Peyer's patch (tissue), 4 donors: ENCODE measurements at places on chromosomes 12 and 14.
A peak's percentile ranks its signal among the peaks of the same experiment; 100 is the strongest.

DNA sequence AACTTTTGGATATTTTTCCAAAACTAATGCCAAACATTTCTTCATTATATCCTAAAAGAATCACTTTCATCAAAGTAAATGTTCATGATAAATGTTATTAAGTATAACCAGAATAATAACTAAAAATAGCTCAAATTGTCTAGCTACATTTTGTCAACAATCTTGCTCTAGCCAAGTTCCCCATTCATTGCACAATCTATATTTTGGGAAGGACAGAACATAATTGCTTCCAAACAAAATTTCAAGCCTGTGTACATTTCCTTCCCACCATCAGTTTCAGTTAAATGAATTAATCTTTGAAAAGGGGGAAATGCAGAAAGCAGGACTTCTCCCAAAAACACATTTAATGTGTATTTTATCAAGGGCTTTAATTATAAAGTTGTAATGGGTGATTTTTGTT is 98.0 kb upstream of the PLEKHG7 start:
- no peaks in the 10 kb centered on the region for H3K36me3 ChIP-seq
- no peak overlapping the region for H3K4me3 ChIP-seq
- no peak overlapping the region for H3K27ac ChIP-seq
- no peaks in the 10 kb centered on the region for H3K27me3 ChIP-seq
- no peak for DNase-seq

DNA sequence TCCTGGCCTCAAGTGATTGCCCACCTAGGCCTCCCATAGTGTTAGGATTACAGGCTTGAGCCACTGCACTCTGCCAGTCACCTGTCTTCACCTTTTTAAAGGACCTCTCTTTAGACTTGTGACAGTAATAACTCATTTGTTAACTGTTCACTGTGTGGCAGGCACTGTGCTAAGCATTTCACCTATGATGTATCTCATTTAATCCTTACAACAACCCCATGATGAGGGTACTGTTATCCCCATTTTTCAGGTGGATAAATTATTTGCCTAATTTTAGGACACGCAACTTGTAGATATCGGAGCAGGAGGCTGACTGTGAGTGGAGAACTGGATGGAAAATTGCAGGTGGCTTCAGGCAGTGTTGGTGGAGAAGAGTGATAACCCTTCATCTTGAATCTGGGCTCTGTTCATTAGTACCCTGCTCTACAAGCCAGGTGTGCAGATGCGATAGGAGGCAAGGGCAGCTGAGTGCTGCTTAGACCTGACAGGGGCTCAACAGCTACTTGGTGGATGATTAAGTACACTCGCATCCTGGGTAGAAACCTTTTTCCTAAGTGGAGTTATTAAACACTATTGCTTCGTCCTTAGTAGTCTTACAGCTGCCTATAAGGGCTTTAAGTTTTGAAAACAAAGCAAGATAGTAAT is 2.7 kb downstream of the TCTN1 start:
- no peak for DNase-seq
- no peaks in the 10 kb centered on the region for H3K4me1 ChIP-seq
- H3K27ac ChIP-seq: no peak overlapping the region
- H3K4me3 ChIP-seq: no peak overlapping the region

DNA sequence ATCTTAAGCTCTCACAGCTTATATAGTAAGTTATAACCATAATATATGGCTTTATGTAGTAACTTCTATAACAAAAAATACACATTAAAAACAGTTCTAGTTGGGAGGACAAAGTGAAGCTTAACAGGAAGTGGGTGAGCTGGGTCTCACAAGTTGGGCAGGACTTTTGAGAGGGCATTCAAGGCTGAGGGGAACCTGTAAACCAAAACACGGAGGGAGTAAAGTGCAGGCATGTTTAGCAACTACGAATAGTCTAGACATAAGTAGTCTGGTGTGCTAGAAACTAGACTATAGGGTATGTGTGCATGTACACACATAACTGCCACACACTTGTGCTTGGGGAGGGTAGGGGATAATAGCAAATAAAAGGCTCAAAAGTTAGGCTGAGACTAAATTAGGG is 14.2 kb upstream of the NEK9 start:
- no peaks in the 10 kb centered on the region for H3K27me3 ChIP-seq
- peaks cover 1% of the 10 kb centered on the region for H3K36me3 ChIP-seq
- H3K27ac ChIP-seq: no peak overlapping the region
- H3K4me1 ChIP-seq: no peaks in the 10 kb centered on the region
- no peak for DNase-seq
- no peak overlapping the region for H3K4me3 ChIP-seq

GRCh38 chr12:72605975-72606374 is 333.8 kb downstream of the TRHDE start:
- no peak for DNase-seq
- no peaks in the 10 kb centered on the region for H3K27me3 ChIP-seq
- H3K4me1 ChIP-seq: no peaks in the 10 kb centered on the region
- H3K36me3 ChIP-seq: no peaks in the 10 kb centered on the region
- no peak overlapping the region for H3K27ac ChIP-seq

DNA sequence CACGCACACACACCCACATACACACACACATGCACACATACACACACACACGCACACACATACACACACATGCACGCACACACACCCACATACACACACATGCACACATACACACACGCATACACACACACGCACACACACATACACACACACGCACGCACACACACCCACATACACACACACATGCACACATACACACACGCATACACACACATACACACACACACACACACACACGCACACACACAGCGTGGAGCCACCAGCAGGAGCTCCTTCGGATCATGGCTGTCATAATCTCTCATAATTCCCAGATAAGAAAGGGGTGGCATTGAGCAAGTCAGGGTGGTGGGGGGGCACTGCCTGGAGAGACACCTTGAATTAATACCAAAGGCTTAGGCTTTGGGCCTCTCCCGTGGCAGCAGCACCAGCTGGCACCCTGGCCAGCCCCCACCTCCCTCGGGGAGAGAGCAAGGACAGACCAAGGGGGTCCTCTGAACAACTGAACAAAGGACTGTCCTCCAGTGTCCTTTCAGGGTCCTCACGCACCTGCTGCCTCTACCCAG is 21.9 kb downstream of the ANO2 start:
- DNase-seq: no peak
- H3K4me3 ChIP-seq: no peak overlapping the region
- no peak overlapping the region for H3K27ac ChIP-seq
- H3K27me3 ChIP-seq: no peaks in the 10 kb centered on the region
- H3K4me1 ChIP-seq: no peaks in the 10 kb centered on the region

- no peak overlapping the region for H3K27ac ChIP-seq
- no peaks in the 10 kb centered on the region for H3K4me1 ChIP-seq
- H3K4me3 ChIP-seq: no peak overlapping the region
These were observed 266.9 kb downstream of the PPFIA2 start for GRCh38 chr12:81492131-81492720.

DNA sequence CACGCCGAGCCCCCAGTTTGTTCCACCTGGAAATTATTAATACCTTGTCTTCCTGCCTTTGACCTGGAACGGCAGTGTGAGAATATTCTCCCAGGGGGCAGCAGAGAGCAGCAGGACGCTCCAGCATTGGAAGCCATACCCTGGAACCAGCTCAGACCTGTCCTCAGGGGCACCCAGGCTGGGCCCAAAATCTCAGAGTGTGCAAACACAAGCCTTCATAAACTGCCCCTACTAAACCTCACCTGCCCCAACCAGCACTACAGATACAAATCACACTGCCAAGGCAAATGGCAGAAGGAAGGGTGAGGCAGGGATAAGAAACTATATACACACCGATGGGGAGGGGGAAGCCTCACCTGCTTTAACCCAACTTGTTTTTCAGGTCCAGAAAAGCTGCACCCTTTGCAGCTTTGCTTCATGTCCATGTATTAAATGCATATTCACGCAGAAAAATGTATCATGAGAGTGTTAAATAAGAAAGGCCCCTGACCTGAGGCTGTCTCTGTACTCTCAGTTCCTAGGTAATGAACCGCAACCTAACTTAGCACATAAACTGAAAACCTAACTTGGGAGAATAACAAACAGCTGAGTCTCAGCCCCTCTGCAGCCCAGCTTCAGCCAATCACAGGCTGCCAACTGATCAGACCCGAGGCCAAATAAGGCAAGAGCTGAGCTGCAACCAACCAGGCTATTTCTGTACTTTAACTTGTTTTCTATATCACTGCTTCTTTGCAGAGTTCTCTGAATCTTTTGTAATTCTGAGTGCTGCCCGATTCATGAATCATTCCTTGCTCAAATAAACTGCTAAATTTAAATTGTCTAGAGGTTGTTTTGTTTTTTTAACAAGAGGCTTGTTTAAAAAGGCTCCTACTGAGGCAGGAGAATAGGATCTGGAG is 130.1 kb downstream of the SPTSSA start:
- peak; percentile 47 for DNase-seq
- no peak overlapping the region for H3K4me3 ChIP-seq
- H3K4me1 ChIP-seq: no peaks in the 10 kb centered on the region

DNA sequence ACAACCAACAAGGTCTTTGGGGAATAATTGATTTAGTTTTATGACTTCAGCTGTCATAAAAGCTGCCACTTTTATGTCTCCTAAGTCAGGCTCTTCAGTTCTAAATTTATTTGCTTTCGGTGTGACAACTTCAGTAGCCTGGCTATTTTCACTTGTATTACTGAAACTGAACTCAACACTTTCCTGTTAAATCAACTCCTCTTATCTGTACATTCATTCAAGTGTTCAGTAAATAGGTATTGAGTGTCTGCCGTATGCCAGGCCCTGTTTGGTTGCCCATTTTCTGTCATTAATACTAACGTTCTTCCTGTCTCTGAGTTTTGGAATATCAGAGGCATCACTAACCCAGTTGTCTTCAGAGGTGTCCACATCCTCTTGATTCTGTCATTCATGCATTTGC is 7.5 kb downstream of the UTP20 start:
- no peak overlapping the region for H3K27ac ChIP-seq
- H3K4me3 ChIP-seq: no peak overlapping the region
- no peaks in the 10 kb centered on the region for H3K27me3 ChIP-seq
- peaks cover 62% of the 10 kb centered on the region for H3K36me3 ChIP-seq
- no peaks in the 10 kb centered on the region for H3K4me1 ChIP-seq

GRCh38 chr14:91509083-91509877 is 830 bp downstream of the PPP4R3A start:
- H3K27me3 ChIP-seq: no peaks in the 10 kb centered on the region
- peaks cover 19% of the 10 kb centered on the region for H3K36me3 ChIP-seq
- peak overlapping the region; percentile 100 for H3K27ac ChIP-seq
- DNase-seq: peak; percentile 62

- no peak for DNase-seq
- H3K36me3 ChIP-seq: no peaks in the 10 kb centered on the region
- H3K4me1 ChIP-seq: no peaks in the 10 kb centered on the region
- no peak overlapping the region for H3K4me3 ChIP-seq
These were observed 27.7 kb downstream of the PPP1R13B start for GRCh38 chr14:103819503-103820307.

DNA sequence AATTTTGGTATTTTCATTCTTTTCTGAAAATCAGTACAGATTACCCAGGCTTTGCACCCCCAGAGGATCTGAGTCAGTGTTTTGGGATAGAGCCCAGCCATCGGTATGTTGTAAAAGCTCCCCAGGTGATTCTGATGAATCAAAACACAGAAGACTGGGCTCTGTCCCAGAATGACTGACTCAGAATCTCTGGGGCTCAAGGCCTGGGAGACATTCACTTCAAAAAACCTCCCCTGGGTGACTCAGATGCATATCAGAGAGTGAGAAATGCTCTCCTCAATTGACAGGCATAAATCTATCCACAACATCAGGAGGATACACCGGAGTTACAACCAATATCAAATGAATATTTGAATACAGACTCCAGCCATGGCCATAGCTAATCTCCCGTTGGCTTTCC is 32.6 kb downstream of the SLC35F4 start:
- H3K36me3 ChIP-seq: no peaks in the 10 kb centered on the region
- no peak overlapping the region for H3K27ac ChIP-seq
- H3K4me3 ChIP-seq: no peak overlapping the region
- H3K27me3 ChIP-seq: no peaks in the 10 kb centered on the region

- H3K4me3 ChIP-seq: no peak overlapping the region
- no peak overlapping the region for H3K27ac ChIP-seq
- H3K36me3 ChIP-seq: no peaks in the 10 kb centered on the region
These were observed 179.3 kb downstream of the MIPOL1 start for GRCh38 chr14:37376944-37377609.

- no peaks in the 10 kb centered on the region for H3K36me3 ChIP-seq
- H3K4me1 ChIP-seq: no peaks in the 10 kb centered on the region
- H3K27me3 ChIP-seq: no peaks in the 10 kb centered on the region
- H3K27ac ChIP-seq: no peak overlapping the region
These were observed 87.4 kb downstream of the PAPOLA start for GRCh38 chr14:96589577-96589976.

GRCh38 chr12:88298761-88299242 is 156.7 kb downstream of the TMTC3 start:
- no peak overlapping the region for H3K27ac ChIP-seq
- no peaks in the 10 kb centered on the region for H3K4me1 ChIP-seq
- DNase-seq: no peak
- H3K27me3 ChIP-seq: no peaks in the 10 kb centered on the region
- H3K4me3 ChIP-seq: no peak overlapping the region
- H3K36me3 ChIP-seq: no peaks in the 10 kb centered on the region

DNA sequence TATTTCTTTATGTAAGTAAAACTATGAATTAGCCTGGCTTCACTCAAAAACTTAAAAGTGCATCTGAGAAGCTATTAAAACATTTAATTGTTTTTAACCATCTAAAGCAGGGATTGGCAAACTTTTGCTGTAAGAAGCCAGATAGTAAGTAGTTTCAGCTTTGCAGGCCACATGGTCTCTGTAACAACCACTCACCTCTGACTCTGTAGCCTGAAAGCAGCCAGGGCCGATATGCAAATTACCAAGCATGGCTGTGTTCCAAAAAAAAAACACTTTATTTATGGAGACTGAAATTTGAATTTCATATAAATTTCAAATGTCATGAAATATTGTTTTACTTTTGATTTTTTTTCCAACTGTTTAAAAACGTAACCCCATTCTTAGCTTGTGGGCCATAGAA is 95.3 kb downstream of the CIT start:
- no peaks in the 10 kb centered on the region for H3K4me1 ChIP-seq
- no peaks in the 10 kb centered on the region for H3K27me3 ChIP-seq
- no peak for DNase-seq

DNA sequence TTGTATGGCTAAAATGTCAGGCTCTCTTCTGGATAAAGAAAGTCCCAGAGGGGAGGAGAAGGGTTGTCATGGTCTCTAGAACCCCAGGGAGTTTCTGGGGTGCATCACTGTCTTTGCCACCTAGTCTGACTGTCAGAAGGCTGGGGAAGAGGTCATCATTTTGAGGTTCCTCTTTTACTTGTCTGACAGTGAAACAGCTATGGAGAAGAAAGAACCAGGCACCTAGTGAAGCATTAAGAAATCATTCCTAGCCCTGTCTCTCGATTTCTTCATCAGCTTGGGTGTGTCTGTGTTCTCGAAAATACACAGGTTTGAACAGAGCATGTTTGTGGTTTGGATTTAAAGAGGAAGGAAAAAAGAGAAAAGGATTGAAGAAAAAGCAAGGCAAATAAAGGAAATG is 158.7 kb upstream of the LRIG3 start:
- no peak overlapping the region for H3K4me3 ChIP-seq
- H3K36me3 ChIP-seq: no peaks in the 10 kb centered on the region
- H3K27me3 ChIP-seq: no peaks in the 10 kb centered on the region
- no peak overlapping the region for H3K27ac ChIP-seq
- no peak for DNase-seq
